PC-9 (cell line): ENCODE measurements at places on chromosomes 5 and 9.

DNA sequence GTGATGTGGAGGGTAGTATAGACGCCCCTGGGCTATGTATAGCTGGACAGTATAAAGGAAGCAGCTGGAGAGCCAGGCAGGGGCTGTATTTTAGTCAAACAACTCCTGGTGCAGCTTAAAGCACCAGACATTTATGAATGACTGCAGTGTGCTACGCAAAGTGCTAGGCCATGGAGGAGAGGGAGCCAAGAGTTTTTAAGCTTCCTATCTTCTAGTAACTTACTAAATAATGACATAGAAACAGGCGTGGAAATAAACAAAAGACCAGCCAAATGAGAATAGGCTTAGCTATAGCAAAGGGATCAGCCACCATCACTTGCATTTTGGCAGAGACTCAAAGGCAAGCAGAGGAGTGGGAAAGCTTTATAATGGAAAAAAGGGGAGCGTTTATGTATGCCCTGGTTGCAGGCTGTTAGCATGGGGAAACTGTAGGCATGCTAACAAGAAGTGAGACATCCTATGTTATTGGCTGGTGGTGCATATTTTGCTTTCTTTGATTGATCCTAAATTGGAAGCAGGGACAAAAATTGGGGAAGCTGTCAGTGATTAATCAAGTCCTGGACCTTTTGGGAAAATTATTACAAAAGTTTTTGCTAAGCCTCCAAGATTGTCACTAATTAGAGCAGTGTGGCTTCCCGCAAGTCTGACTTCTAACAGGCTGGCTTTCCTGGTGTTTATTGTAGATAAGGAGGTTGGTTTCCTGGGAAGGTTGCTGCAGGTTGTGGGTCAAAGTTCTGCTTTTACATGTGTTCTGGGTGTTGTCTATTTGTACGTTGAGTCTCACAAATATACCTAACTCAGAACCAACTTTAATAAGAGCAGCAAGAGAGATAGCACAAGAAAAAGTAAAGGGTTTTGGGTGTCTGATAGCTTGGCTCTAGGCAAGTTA, 46.6 kb downstream of the RAB3C start:
- no peak for DNase-seq

GRCh38 chr5:39364367-39364766, at the start of gene C9:
C9 (minus strand) TSS chr5:39364495; CDS start chr5:39364464, 31 bp downstream.
- no peak for DNase-seq

- DNase-seq: no peak
Measured at GRCh38 chr9:138059196-138059595, 181.6 kb downstream of the CACNA1B start.

DNA sequence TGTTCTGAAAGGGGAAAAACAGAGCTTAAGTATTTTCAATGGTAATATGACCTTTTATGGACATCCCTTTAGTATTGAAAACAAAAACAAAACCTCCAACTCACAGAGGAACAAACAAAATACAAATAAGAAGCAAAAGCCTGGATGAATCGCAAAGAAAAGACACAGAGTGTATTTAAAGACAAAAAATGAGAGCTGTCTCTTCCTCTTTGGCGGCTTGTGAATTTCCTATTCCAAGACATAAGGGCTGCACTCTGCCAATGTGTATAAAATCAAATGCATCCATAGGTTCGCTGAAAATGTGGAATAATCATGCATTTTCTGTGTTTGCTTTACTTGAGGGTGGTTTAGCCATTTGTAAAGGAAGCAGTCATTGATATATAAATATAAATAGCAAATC, 739.3 kb upstream of the ZNF608 start:
- DNase-seq: no peak

DNA sequence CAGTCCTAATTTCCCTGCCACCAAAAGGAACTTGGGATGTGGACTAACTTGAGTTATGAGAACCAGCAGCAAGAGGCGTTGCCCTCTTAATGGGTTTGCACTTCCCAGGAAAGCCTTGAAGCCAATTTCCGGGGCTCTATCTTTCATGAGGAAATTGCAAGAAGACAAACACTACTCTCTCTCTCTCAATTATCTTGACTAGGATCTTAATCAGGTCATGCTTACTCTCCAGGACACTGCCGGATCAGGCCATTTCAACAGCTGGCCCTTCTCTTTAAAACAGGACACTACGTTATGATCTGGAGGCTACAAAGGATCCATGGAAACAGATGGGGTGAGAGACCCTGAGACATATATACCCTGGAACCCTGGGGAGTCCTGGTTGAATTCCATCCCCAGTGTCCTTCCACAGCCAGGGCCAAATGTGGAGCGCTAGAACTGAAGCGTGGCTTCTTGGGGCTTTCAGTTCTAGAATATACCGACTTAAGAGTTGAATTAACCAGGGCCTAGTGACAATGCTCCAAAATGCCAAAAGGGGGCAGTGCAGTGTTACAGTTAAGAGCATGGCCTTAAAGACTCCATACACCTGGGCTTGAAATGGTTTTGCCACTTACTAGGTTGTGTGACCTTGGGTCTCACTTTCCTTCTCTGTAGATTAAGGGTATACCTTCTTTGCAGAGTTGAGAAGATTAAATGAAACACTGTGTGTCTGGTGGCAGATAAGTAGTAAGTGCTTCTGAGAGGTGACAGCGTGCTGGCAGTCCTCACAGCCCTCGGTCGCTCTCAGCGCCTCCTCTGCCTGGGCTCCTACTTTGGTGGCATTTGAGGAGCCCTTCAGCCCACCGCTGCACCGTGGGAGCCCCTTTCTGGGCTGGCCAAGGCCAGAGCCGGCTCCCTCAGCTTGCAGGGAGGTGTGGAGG, 21.1 kb downstream of the FAM219A start:
- DNase-seq: peak; percentile 30
